ENCODE measurements at places on chromosomes 7 and 10. TPM values are rescaled to one million over a fixed set of nuclear protein-coding genes. Genes with fewer than 3 reads are reported as not detected.

GRCh38 chr10:126458466-126458865 lies 70.2 kb upstream of the ADAM12 start:
- no peak for DNase-seq

Gene COL13A1
- total RNA-seq = 10.1 TPM

- DNase-seq = no peak
Measured at GRCh38 chr7:4135301-4135700, 546.8 kb upstream of the FOXK1 start.

DNA sequence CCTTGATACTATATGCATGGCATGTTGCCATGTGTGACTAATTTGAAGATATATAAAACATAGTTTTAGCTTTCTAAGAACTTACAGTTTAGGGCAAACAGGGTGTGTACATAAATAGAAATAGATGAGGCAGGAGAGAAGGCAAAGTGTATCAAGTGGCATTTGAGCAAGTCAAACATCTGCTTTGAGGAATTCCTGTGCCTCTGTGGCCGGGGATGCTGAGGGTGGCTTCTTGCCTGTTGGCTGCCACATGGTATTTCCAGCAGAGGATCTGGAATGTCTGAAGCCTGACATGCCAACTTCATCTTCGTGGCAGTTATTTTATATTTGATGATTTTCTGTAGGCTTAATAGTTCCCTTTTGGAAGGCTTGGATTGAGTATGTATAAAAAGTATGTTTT lies 6.0 kb downstream of the SSBP1 start:
- DNase-seq = no peak

Gene GRID1
- 2.7 TPM for total RNA-seq

Gene C10orf53
- not detected for total RNA-seq

Gene IGFBP1
- total RNA-seq = 0.10 TPM

GRCh38 chr7:112782498-112782897 lies 7.7 kb downstream of the TMEM168 start:
- DNase-seq = no peak

Gene CNTNAP2
- total RNA-seq = 1.9 TPM

Gene NODAL
- not detected for total RNA-seq

GRCh38 chr10:131546086-131546810 lies 234.7 kb upstream of the TCERG1L start:
- no peak for DNase-seq

DNA sequence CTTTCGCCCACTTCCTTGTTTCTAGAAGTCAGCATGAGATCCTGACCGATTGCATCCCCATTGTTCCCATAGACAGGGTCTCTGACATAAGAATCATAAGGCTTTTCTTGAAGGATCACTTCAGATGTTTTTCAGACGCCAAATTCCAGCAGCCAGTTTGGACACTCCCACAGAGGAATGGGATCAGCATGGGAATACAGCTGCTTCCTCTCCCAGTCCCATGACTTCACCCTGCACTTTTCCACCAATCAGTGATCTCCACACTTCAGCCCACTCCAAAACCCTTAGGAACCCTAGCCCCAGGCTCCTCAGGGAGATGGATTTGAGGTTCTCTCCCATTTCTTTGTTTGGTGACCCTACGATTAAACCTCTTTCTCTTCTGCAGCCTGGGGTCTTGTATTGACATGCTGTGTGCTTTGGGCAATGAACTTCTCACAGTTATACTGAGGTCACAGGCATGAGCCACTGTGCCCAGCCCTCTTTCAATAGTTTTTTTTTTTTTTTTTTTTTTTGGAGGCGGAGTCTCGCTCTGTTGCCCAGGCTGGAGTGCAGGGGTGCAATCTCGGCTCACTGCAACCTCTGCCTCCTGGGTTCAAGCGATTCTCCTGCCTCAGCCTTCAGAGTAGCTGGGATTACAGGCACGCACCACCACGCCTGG lies 52.8 kb upstream of the CHST3 start:
- peak; percentile 28 for DNase-seq

GRCh38 chr10:87613751-87614150 lies 45.9 kb upstream of the PAPSS2 start:
- peak; percentile 98 for DNase-seq

Gene ADCY1
- 5.7 TPM for total RNA-seq

Measured in skin of body (tissue), 3 donors.